ENCODE measurements at places on chromosomes 3 and 15. TPM values are rescaled to one million over a fixed set of nuclear protein-coding genes. Genes with fewer than 3 reads are reported as not detected.
A peak's percentile ranks its signal among the peaks of the same experiment; 100 is the strongest.

GRCh38 chr3:22980346-22980745, 222.8 kb upstream of the UBE2E2 start:
- H3K4me3 ChIP-seq: no peak overlapping the region
- H3K36me3 ChIP-seq: no peaks in the 10 kb centered on the region
- no peak for DNase-seq
- H3K4me1 ChIP-seq: no peaks in the 10 kb centered on the region
- H3K27ac ChIP-seq: no peak overlapping the region

GRCh38 chr15:74812533-74812932, at the start of gene LMAN1L:
Gene LMAN1L (plus strand): TSS chr15:74812835. CDS start chr15:74812855, 20 bp downstream.
- DNase-seq: no peak
- H3K36me3 ChIP-seq: no peaks in the 10 kb centered on the region
- peaks cover 11% of the 10 kb centered on the region for H3K4me1 ChIP-seq
- no peaks in the 10 kb centered on the region for H3K27me3 ChIP-seq

GRCh38 chr15:75696311-75696720, 16.3 kb downstream of the CSPG4 start:
- H3K27me3 ChIP-seq: no peaks in the 10 kb centered on the region
- peaks cover 80% of the 10 kb centered on the region for H3K4me1 ChIP-seq
- H3K27ac ChIP-seq: peak overlapping the region; percentile 66
- no peak overlapping the region for H3K4me3 ChIP-seq

- no peak overlapping the region for H3K4me3 ChIP-seq
- H3K36me3 ChIP-seq: no peaks in the 10 kb centered on the region
Observed at GRCh38 chr3:153443961-153444360, 281.9 kb downstream of the RAP2B start.

GRCh38 chr15:99704444-99704838, 28.8 kb downstream of the LYSMD4 start:
- H3K36me3 ChIP-seq: no peaks in the 10 kb centered on the region
- H3K4me1 ChIP-seq: peaks cover 41% of the 10 kb centered on the region
- DNase-seq: no peak

GRCh38 chr3:63656786-63657185, 4.3 kb downstream of the SNTN start:
- H3K27ac ChIP-seq: no peak overlapping the region
- DNase-seq: no peak
- H3K27me3 ChIP-seq: no peaks in the 10 kb centered on the region
- H3K36me3 ChIP-seq: no peaks in the 10 kb centered on the region

- H3K36me3 ChIP-seq: no peaks in the 10 kb centered on the region
- H3K27ac ChIP-seq: peak overlapping the region; percentile 44
- H3K27me3 ChIP-seq: no peaks in the 10 kb centered on the region
- H3K4me1 ChIP-seq: peaks cover 70% of the 10 kb centered on the region
Observed at GRCh38 chr3:126956866-126957650, 25.9 kb upstream of the PLXNA1 start.

GRCh38 chr3:27089068-27089467, 280.1 kb downstream of the NEK10 start:
- DNase-seq: no peak
- H3K4me3 ChIP-seq: no peak overlapping the region
- no peaks in the 10 kb centered on the region for H3K4me1 ChIP-seq
- no peak overlapping the region for H3K27ac ChIP-seq

TMEM115 gene
- total RNA-seq: 62.2 TPM

MRPS11 gene
- 20.0 TPM for total RNA-seq

All from suprapubic skin (tissue), 4 donors.